NCI-H1092 (cell line): ENCODE measurements at places on chromosomes 12 and 14.

DNA sequence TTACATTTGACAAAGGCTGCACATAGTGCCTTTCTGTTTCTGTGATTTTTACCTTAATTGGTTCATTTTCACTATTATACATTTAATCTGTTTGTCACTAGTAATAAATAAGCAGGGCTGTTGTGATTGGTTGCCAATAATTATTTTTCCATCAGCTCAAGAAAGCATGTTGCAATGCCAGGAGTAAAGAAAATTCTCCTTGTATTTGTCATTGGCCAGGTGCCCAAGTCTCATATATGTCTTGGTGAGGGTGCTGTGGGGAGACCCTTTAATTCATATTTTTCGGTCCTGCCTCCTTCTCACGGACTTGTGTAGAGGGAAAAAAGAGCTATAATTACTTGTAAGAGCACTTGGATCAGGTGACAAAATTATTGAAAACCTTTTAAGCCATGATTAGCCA is 108.0 kb downstream of the KITLG start:
- no peak for DNase-seq

GRCh38 chr14:80404413-80404812 is 193.1 kb upstream of the DIO2 start:
- no peak for DNase-seq

GRCh38 chr12:115088995-115089841 is 405.2 kb upstream of the TBX3 start:
- DNase-seq, result no peak

DNA sequence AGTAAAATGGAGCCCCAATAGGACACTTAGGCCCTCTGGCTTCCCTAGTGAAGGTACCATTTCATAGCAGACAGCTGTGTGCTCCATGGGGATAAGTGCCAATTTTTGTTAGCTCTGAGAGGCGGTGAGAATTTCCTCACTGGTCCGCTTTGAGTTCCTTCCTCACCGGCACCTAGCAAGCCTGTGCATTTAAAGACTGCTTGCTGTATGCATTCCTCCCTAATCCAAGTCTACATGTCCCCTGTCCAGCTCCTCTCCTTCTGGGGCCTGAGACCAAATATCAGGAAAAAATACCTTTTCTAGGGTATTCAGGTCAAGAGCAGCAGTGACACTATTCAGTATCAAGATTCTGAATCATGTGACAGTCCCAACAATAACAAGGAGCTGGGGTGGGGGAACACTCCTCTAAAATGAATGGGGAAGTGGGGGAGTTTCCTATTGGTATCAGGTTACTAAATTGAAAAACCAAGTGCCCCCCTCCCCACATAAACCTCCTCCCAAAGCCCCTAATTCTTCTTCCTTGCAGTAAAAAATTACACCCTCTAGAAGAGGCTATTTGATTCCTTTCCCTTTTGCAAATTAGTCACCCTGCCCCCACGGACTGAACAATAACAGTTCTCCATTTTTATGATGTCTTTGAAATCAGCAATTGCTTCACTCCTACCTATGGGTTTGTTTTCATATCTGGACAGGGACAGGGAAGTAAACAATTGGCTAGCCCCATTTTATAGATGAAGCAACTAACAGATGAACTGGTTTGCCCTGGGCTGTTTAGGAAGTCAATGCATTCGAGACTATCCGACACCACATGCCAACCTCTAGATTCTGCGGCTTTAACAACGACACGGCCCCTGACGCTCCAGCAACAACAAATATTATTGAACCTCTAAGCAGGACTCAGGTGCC is 28.9 kb downstream of the BCL11B start:
- DNase-seq, result no peak

DNA sequence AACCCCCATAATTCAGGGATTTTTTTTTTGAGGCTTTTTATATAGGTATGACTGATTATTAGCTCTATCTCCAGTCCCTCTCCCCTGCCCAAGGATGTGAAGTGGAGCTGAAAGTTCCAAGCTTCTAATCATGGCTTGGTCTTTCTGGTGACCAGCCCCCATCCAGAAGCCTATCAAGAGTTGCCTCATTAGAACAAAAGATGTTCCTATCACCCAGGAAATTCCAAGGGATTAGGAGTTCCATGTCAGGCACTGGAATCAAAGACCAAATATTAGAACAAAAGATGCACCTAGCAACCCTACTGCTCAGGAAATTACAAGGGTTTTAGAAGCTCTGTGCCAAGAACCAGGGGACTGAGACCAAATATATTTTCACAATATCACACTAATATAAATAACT is 29.9 kb downstream of the LRP6 start:
- no peak for DNase-seq

DNA sequence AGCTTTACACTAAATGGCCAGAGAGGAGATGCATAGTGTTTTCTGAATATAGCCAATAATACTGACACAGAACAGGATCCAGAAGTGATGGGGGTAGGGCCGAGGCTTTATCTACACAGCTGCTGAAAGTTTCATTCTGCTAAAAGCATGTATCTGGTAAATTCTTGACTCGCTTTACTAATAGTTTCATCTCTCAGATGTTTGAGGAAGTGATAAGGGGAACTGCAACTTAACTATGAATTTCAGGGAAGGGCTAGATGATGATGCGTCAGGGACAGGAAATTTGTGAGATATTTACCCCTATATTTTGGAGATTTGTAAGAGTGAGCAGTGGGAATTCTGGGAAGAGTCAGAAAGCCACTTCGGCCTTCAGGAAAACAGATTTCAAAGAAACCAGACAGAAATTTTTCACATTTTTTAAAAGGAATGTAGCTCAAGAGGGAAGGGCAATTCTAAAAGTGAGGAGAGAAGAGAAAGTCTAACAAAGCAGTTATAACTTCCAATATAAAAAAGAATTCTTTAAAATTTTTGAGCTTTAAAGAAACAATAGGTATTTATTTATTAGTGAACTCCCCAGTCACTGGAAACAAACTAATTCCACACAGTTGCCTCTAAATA is 243.1 kb downstream of the BCAT1 start:
- no peak for DNase-seq

DNA sequence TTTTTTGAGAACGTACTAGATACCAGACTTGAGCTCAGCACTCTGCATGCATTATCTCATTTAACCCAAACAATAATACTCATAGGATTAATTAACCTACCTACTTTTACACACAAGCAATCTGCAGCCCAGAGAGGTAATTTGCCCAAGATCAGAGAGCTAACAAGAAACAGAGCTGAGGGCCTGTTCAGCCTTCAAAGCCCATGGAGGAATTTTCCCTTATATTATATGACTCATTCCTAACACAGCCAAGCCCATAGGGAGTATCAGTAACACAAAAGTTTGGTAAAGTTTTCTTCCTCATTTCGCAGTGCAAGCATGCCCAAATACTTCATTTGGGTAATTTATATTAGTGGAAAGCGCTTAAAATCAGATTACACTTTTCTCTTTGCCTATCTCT is 94.7 kb downstream of the GALC start:
- no peak for DNase-seq

- DNase-seq, result no peak
Observed at GRCh38 chr12:42756841-42757623, 167.5 kb upstream of the PRICKLE1 start.

DNA sequence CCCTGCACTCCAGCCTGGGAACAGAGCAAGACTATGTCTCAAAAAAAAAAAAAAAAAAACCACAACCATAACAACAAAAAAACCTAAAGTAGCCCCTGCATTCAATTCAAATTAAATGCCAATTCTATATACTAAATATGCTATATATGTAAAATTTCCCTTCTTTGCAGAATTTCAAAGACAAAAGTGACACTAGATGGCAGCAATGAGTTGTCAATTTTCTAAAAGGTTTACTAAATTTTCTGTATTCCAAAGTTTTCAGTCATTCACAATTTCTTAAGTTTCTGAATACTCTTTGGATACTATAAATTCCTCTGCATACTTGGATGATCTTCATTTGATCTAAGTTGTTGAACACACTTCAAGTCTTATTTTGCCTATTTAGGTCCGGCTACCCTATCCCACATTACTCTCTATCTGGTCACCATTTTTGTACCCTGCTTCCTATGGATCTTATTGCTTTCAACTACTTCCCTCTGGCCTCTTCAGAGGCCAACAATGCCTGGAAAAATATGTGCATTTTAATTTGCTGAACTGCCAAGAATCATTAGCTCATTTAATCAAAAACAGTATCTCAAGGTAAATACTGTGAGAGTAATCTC is 27.9 kb downstream of the HNRNPC start:
- no peak for DNase-seq

DNA sequence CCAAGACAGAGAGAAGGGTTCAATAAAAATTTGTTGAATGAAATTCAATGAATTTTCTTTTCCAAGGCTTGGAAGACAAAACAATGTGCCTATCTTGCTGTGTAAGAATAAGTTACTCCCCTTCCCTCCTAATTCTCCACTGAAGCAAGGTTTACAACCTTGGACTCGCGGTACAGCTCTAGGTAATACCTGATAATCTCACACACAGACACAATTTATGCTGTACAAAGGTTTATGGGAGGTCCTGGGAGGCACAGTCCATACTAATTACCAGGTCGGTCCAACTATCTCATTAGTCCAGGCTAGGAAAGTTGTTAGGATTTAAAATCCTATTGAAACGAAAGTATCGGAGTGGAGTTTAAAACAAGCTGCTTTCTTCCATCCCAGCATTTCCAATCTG is 42.6 kb downstream of the NELL2 start:
- no peak for DNase-seq

DNA sequence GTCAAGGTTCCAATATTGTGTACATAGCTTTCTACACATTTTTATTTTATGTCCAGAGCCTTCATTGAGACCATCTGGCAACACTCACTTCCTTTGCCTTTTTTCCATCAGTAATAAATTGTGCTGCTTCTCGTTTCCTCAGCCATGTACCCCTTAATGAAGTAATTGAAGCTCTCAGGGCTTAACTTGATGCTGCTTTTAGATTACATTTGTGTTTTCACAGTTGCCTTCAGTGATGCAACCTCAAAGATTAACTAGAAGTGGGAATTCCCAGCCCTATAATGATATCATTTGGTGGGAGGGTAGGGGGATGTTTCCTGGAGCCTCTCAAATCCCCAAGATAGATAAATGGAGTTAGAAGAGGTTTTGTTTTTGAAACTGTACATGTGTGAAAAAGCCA is 80.2 kb upstream of the KRR1 start:
- no peak for DNase-seq

DNA sequence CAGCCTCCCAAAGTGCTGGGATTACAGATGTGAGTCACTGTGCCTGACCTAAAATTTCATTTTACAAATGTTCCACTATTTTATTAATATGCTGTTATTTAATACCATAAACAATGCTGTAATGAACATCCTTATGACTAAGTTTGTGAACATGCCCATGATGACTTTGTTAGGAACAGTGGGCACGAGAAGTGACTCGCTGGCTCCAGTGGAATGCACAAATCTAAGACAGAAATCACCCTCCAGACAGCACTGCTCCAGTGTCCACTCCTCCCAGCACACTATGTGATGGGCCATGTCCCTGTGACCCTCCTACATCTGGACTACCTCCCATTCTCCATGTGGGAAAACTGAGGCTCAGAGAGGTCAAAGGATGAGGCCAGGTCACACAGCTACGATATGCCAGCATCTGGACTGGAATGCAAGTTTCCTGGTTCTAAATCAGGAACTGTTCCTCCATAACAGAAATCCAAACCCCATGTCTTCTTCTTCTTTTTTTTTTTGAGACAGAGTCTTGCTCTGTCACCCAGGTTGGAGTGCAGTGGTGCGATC is 57.9 kb downstream of the GPR68 start:
- no peak for DNase-seq

DNA sequence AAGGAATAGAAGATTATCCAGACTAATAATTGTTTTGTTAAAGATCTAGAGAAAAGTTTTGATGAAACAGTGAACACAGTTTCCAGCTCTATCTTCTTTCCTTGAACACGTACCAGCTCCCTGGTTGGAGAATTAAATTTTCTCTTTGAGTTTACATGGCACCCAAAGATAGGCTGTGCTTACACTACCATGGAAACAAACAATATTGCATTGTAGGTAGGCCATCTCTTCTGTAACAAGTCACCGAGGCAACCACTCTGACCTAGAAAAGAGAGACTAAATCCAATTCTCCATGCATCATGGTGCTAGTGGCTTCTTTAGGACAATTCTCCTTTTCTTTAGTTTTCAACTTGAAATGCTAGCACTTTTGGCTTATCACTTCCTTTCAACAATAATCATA is 9.9 kb downstream of the BMAL2 start:
- no peak for DNase-seq

DNA sequence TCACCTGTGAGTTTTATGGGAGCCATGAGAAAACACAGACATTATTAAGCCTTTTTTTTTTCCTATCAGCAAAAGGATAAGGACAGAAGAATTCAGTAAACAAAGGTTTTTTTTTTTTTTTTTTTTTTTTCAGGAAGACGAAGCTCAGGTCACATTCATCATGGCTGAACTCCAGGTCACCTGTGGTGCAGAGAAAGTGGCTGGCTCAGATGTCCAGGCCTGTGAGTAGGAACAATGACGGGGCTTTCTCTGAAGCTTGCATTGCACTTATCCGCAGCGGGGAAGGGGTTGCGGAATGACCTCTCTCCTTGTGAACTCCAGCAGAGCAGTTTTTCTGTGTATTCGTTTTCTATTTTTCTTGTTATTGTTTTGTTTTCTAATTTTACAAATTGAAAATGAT is 759.6 kb upstream of the TMEM132C start:
- no peak for DNase-seq

DNA sequence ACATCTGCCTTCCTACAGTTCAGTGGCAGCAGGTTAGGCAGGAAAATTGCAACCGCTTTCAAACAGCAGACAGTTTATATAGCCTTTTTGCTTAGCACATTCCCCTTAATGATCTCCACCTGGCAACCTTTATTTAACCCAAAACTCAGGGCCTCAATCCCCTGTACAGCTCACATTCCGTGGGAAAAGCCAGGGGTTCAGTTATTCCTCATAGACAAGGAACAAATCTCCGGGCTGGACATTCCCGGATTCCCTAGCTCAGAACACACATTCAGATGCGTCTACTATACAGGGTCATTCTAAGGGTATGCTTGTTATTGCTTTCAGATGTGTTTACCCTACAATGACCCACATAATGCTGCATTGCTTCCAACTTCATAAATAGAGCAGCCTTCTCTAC is 73.8 kb upstream of the DCN start:
- no peak for DNase-seq

DNA sequence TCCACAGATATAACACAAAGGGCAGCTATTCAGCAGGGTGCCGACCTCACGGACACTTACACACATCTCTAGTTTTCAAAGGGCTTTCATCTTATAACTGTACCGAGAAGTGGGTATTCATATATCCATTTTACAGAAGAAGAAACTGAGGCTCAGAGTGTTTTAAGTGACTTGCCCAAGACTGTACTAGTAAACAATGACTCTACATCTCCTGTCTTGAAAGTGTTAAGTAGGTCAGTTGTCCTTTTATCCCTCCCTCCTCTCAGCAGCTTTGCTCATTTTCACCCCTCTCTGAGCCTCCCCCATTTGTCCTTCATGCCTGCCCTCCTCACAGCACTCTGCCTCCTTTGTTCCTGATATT is 13.8 kb downstream of the CFAP251 start:
- DNase-seq, result no peak
